ENCODE measurements at places on chromosomes 3 and 15. TPM values are rescaled to one million over a fixed set of nuclear protein-coding genes. Genes with fewer than 3 reads are reported as not detected.

The OR5K2 gene
- total RNA-seq: not detected

The CX3CR1 gene
- not detected for total RNA-seq

The ZBBX gene
- total RNA-seq: not detected

- no peak for DNase-seq
These were observed 14.8 kb upstream of the SH3BP5 start for GRCh38 chr3:15347063-15347736.

DNA sequence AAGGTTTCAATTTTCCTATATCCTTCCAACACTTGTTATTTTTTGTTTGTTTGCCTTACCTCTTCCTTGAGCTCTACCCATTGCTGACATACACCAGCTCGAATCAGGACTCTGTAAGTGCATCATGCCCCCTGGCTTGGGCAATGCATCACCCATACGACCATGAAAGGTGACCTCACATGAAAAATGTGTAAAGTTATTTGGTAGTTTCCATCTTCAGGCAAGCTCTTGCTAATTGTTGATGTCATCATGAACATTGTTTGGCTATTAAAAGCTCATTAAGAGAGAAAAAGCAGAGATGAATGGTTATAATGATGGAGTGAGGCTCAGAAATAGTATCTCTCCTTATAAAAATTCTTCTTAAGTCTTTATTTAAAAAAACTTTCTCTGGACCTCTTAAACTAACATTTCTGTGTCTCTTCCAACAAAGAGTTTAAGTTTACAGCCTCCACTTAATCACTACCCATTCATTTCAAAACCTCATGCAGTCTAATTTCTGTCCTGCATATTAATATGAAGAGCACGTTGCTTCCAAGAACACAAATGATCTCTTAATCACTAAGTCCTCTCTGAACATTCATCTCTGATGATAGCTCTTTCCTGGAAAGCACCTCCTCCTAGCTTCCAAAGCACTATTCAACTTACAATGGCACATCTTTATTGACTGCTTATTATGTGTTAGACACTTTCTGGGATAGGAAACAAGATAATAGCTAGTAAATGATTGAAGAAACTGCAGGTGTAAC, 236.3 kb downstream of the NFKBIZ start:
- DNase-seq: no peak

GRCh38 chr3:180657094-180657493, 22.2 kb downstream of the CCDC39 start:
- no peak for DNase-seq

DNA sequence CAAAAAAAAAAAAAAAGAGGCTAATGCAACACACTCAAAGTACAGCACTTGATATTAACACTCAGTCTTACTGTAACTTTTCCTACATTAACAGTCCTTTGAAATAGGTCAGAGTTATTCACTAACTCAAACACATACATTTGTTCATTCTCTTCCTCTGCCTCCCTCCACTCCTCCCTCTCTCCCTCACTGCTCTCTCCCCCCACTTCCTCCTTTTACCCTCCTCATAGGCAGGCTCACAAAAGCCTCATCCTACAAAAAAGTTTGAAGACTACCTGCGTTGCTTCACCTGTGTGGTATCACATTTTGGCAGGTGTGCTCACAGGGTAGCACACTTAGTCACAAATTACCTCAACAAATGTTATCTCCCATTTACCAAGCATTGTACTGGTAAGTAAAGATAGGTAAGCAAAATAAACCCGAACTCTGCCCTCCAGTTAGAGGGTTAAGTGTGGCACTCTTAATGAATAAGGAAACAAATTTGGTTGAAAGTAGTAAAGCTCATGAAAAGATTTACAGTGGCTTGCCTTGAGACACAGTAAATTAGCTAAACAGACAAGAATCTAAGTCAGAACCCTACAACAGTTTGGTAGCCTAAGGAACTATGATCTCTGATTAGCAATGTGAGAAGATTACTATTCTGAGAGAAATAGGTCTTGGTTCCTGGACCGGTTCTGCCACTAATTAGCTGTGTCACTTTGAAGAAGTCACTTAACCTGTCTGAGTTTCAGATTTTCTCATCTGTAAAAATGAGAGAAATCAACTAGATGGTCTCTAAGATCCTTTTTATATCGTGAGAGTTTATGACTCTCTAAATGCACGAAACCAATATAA, 151.0 kb upstream of the MLF1 start:
- peak; percentile 28 for DNase-seq

DNA sequence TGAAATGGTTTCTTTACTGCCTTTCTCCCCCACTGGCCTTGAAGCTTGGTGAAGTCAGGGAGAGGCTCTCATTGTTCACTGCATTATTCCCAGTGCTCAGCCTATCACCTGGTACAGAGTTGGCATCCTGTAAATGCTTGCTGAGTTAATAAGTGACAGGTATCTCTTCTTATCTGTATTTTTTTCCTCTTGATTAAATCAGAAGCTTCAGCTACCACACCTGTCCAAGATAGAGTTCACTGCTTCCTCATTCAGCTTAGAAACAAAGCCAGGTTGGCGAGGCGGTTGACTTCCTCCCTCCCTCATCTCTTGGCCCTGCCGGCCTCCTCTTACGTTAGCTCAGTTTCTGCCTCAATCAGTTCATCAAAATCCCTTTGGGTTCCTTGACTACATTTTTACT, 142.8 kb downstream of the LIPC start:
- no peak for DNase-seq

DNA sequence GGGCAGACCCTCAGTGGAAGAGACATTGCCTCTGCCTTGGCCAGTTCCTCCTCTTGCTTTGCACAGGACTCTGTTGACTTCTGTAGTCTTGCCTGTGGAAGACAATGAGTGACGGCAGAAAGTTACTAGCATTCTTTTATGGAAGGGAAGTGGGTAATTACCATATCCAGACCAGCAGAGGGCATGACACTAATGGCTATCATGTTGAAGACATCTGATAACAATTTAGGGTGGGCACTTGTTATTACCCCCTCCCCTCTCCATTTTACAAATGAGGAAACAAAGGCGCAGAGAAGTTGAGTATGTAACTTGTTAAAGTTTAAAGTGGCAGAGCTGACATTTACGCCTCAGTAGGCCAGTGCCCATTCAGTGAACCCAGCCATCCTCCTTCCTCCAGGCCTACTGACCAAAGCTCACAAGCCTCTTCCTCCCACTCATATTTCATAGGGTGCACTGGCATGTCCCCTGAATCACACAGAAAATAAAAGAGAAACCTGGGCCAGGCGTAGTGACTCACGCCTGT, 48.2 kb upstream of the FMN1 start:
- DNase-seq: peak; percentile 60

- no peak for DNase-seq
These were observed 8.5 kb upstream of the ISLR2 start for GRCh38 chr15:74121858-74122257.

- DNase-seq: no peak
These were observed 22.0 kb upstream of the FAM3D start for GRCh38 chr3:58688574-58688973.

- no peak for DNase-seq
These were observed 32.2 kb downstream of the TFRC start for GRCh38 chr3:196049653-196050052.

- DNase-seq: no peak
These were observed 122.7 kb downstream of the FBLN2 start for GRCh38 chr3:13671482-13672233.

GRCh38 chr3:49428752-49429080, 408 bp downstream of the NICN1 start:
- no peak for DNase-seq

All from MCF 10A (cell line).